ENCODE measurements at places on chromosomes 13 and 19.
A peak's percentile ranks its signal among the peaks of the same experiment; 100 is the strongest.

DNA sequence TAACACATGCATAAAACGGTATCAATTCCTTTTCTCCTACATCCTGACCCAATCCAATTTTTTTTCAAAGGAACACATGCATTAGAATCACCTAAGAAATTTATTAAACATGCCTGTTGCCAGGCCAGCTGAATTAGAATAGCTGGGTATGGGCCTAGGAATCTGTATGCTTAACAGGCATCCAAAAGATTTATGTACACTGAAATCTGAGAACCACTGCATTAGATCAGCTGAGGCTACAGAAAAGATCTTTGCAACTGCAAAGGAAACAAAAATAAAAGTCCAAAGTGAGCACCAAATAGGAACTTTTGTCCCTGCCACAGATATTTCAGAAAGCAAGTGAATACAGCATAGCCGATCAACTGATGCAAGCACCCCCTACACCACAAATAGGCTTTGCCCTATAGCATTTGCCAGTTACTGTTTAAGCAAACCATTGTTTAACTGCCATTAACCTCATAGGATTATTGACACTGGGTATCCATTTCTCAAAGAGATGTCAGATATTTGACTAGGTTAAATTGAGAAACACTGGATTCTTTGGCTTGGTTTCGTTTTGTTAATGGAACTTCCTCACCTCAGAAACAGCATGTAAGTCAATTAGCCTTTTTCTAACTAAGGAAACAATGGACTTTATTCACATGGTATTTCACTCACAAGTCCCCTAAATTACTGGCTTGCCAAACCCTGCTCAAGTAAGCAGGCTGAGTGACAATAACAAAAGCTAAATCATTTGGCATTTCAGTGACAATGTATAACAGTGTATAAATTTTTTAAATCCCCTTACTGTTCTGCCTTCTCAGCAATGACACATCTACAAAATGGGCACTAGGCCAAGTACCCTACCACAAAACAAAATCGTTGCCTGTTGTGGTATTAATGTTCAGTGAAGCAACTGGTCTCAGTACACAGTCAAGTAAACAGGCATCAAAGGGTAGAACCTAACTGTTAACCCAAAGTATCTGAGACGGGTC, 67.8 kb downstream of the SUCLA2 start:
- no peak for DNase-seq

DNA sequence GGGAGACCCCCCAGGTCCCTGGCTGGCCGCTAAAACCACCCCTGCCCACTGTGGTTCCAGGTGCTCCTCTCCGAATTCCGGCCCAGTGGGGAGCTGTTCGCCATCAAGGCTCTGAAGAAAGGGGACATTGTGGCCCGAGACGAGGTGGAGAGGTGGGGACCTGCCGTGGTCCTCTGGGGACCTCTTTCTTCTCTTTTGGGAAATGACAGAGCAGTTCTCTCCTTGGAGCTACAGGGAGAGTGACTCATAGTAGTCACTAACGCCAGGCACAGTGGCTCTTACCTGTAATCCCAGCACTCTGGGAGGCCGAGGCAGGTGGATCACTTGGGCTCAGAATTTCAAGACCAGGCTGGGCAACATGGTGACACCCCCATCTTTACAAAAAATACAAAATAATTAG, 7.3 kb downstream of the PTGER1 start:
- no peak for DNase-seq

DNA sequence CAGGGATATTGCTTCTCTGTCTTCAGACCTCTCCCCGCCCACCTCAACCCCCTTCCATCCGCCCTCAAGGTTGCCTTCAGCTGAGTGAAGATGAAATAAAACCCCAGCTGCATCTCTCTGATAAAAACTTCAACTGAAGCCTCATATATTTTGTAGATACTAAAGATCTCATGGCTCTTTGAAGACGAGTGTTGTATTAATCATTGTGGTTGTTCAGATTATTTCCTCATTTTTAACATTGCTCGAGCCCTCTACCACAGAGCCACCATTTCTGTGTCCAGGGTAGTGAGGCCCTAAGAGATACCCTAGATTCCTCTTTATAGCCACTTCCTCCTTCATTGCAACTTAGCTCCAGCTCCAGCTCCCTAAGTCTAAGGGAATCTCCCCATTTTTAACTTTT, 312.8 kb upstream of the ZNF507 start:
- DNase-seq = no peak

DNA sequence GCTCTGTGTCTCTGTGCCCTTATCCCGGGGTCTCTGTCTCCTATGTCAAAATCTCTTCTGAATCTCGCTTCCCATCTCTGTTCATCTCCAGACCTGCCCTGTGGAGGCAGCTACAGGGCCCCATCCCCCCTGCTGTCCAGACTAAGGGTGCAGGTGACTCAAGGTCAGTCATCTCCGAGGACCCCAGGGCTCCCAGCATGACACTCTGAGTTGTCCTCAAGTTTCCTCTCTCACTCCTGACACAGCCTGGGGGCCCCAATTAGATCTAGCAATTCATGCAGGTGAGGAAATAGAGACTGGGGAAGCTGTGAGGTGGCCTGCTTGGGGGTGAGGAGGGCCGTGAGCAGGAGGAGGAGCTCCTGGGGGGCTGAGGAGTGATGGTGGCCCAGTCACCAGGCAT, 2.1 kb upstream of the CNFN start:
- DNase-seq = no peak

DNA sequence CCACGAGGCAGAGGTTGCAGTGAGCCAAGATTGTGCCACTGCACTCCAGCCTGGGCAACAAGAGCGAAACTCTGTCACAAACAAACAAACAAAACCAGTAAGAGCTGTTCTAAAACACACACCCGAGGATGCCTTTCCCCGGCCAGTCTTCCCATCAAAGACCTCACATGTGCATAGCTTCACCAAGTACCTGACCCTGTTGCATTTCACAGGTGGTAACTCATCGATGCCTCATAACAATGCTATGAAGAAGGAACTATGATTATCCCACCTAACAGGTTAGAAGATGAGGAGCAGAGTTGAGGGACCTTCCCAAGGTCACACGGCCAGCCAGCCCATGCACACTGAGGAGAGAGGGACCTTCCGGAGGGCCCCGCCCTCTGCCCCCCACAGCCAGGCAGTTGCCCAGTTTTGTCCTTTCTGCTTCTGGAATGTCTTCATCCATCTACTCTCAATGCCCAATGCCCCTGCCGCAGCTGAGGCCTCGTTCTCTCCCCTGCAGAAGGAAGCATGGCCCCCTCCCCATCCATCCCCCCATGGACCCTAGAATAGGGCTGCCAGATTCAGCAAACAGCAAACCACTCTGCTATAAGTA, 16.8 kb upstream of the LENG8 start:
- DNase-seq = no peak

DNA sequence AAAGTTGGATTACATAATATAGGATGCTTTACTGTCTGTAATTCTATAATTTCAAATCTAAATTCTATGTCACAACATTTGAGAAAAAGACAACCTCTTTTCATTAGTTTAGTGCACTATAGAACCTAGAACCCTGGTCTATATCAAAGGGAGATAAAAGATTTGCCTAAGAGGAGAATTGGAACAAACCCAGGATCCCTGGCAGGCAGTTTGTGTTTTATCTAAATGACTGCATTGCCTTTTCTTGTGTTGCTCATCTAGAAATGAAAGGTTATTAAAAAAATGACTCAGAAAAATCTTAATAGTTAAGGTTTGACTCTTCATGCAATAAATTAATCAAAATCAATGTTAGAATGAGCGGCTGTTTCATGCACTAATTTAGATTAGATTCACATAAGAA, 96.7 kb downstream of the PCDH9 start:
- DNase-seq = peak; percentile 56

DNA sequence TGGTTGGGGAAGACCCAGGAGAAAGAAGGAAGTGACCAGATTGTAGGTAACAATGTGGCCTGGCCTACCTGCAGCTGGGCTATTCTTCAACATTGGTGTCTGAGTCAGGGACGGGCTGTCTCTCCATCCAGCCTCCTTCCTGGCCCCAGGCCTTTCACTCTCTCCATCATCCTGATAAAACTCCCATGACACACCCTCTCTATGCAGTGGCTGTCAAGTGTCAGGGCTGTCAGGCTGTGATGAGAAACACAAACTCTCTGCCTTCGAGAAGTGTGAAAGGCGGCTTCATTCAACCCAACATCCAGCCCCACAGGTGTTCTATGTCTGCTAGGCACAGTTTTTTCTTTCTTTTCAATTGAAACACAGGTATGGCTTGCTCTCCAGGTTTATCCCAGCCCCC, 153.3 kb upstream of the VSTM2B start:
- DNase-seq = no peak

- DNase-seq = no peak
Measured at GRCh38 chr13:110426735-110427134, 119.7 kb downstream of the COL4A2 start.

DNA sequence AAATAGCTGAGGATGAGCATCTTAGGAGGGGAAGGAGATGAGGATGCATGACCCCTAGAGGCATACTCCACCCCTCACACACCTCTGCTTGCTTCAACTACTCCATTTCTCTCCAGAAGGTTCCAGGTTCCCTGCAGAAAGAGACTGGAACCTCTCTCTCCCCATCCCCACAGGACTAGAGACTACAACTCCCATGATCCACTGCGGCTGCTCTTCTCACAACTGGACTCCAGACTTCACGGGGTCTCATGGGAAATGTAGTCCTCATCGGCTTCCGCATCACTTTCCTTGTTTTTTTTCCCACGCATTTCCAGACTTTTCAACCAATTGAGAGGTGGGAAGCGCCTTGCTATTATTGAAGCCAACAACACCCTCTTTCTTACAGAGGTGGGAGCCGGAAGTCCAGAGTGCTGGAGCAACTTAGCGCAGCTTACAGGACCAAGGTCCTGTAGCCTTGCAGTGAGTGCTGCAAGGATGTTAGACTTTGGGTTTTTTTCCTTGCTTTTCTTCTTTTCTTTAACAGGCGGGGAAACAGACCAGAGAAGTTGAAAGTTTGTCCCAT, 13.9 kb upstream of the CACNG6 start:
- DNase-seq = peak; percentile 93

GRCh38 chr19:44356383-44357111, at the start of gene ZNF112:
Gene ZNF112 (minus strand): TSS chr19:44356680. CDS start chr19:44340539, 16,141 bp downstream.
- peak; percentile 95 for DNase-seq

GRCh38 chr13:100298691-100299090, 209.8 kb downstream of the PCCA start:
- DNase-seq = no peak

DNA sequence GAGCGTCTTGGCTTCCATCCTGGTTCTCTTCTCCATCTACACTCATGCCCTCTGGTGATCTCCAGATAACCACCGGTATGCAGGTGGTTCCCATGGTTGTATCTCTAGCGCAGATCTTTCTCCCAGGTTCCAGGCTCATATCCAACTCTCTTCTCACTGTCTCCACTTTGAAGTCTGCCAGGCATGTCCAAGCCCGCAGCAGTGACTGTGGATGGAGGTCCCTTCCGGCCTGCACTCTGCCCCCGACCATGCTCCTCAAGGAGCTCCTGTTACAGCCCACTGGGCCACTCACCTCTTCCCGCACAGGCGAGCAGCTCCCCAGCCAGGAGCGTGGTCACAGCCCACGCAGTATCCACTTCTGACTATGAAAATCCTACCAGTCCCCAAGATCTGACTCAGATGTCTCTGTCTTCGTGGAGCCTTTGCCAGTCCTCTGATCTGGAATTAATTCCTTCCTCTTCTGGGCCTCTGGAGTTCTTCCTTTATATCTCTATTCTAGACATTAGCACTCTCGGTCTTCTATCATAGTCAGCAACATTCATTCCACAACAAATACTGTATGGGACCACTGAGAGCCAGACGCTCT, 100.2 kb downstream of the TEX26 start:
- no peak for DNase-seq

DNA sequence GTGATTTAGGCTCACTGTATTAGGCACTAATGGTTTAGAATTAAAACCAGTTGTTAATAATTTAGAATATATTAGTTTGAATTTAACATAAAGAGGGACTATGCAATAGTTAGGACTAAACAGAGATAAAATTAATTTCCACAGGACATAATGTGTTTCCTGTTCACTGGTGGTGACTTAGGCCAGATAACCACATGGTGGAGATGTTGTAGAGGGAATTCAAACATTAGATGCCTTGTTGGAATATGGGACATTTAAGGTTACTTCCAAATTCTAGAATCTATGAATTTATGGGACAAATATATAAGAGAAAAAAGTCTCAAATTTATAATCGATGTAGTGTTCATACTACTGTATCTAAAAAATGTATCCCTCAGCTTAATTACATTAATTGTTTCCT, 615.5 kb upstream of the KLHL1 start:
- DNase-seq = no peak

- DNase-seq = peak; percentile 62
Measured at GRCh38 chr19:38667661-38668171, 20.3 kb downstream of the ACTN4 start.

- no peak for DNase-seq
Measured at GRCh38 chr13:112895521-112896465, 73.2 kb upstream of the MCF2L start.

DNA sequence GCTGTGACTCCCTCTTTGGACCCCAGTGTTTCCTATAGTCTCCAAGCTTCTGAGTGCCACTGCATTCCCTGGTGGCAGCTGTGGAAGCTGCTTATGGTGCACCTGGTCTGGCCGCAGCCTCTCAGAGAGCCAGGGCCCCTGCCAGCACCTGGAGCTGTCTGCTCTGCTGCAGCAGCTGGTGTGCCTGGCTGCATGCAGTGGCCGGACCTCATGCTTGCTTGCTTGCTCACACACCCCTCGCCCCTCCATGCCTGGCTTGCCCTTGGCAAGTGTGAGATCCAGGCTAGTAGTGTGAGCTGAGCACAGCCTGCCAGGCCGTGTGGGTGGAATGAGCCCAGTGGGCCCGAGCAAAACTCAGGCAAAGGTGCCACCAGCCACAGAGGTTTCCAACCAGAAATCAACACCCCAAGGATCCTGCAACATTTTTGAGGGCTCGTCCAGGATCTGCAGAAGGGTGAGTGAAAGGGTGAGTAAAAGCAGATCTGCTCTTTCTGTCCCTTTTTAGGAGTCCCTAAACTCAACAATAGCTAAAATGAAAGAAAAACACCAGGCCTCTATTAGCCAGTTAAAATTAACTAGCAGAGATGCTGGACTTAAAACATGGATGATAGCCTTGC, 7.6 kb upstream of the MLLT1 start:
- no peak for DNase-seq

DNA sequence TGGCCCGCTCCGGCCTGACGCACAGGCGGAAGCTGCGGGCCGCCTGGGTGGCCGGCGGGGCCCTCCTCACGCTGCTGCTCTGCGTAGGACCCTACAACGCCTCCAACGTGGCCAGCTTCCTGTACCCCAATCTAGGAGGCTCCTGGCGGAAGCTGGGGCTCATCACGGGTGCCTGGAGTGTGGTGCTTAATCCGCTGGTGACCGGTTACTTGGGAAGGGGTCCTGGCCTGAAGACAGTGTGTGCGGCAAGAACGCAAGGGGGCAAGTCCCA, 4.4 kb downstream of the FFAR1 start:
- no peak for DNase-seq
